Suppressor macrophage treated with lipopolysaccharide for 1 hour (primary cell): ENCODE measurements at places on chromosomes 6 and 20.
A peak's percentile ranks its signal among the peaks of the same experiment; 100 is the strongest.

DNA sequence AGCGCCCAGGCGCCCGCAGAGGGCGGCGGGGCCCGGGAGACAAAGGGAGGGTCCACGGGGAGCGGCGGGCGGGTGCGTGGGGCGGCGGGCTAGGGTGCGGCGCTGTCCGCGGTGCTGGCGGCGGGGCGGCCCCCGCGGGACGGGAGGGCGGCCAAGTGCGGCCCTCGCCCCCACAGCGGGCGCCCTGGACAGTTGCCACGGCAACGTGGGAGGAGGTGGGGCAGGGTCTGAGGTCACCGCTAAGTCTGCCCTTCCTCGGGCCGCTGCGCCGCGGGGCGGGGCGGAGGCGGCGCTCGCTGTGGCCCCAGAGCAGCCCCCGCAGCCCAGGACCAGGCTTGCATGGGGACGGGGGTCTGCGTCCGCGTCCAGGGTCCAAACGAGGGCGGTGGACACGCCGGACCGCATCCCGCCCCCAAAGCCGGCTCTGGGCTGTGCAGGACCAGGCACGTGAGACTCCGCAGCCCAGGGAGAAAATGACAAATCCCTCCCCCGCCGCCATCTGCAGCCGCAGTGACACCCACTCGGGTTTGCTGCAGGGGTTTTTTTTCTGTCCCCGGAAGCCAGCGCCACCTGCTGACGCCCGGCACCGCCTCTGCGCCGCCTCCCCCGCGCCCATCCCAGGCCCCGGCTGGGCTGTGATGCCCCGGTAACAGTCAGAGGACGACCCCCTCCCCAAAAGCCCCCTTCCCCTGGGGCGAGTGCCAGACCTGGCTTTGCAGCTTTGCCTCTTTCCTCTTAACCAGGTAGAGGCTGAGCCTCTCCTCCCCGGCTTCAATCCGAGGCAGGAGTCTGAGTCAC lies 36.8 kb downstream of the YTHDF1 start:
- peak; percentile 82 for DNase-seq

- DNase-seq: peak; percentile 58
Observed at GRCh38 chr6:108587258-108588059, 26.7 kb downstream of the FOXO3 start.

DNA sequence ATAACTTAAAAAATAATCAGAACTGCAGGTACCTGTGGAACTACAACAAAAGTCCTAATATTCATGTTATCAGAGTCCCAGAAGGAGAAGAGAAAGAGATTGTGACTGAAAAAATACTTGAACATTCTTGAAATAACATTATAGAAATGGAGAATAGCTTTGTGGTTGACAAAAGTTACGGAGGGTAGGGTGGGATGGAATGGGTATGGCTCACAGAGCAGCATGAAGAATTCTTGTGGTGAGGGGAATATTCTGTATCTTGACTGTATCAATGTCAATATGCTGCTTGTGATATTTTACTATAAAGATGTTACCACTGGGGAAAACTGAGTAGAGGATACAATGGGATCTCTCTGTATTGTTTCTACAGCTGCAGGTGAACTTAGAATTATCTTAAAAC lies 122.5 kb downstream of the DST start:
- no peak for DNase-seq

DNA sequence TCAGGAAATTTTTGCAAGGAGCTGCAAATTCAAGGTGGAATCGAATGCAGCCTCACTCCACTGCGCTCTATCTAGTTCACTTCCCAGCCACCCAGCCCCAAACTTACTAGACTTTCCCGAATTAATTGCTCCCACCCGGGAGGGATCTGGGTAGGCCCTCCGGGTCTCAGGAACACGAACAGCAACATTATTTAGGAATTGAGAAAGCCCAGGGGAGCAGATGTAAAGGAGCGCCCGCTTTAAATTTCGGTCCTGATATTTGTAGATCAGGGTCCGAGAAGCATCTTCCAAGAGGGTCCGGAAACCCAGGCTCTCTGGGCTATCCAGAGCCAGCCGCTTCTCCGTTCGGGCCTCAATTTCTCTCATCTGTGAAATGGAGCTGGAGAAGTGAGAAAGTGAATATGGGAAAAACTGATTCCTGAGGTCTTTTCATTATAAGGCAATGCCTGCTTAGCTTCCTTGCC lies 490 bp upstream of the ID1 start:
- DNase-seq: no peak
